ENCODE measurements at places on chromosomes 1 and 21.
A peak's percentile ranks its signal among the peaks of the same experiment; 100 is the strongest.

DNA sequence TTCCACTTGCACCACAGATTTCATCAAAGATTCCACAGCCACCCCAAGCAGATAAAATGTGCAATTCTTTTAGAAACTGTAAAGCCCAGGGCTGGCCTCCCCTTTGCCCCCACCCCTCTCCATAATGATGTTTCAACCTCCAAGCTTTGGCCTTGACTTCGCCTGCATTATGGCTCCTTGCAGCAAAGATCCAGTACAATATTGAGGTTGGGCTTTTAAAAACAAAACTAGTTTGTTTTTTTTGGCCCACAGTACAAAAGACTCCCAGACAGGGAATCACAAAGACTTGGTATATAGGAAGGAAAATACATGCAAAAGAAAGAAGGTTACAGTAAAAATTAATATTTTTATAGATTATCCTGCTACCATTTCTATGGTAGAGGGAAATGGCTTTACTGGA, 356.5 kb upstream of the PTBP2 start:
- DNase-seq = no peak

DNA sequence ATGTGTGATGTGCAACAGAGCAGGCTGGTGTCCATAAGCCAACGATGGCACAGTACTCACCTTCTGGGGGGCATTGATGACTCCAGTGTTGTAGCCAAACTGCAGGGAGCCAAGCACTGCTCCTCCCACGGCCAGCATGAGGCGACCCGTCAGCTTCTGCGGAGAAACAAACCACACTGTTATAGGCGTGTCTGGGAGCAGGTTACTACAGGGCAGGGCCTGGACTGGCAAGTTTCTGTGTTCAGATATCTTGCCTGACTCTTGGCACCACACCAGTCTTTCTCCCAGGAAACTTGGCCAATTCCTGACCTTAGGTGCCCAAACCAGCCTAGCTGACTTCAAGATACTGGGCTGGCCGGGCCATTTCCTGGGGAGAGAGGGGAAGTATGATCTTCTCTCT, 15.5 kb downstream of the SLC2A1 start:
- DNase-seq = no peak

DNA sequence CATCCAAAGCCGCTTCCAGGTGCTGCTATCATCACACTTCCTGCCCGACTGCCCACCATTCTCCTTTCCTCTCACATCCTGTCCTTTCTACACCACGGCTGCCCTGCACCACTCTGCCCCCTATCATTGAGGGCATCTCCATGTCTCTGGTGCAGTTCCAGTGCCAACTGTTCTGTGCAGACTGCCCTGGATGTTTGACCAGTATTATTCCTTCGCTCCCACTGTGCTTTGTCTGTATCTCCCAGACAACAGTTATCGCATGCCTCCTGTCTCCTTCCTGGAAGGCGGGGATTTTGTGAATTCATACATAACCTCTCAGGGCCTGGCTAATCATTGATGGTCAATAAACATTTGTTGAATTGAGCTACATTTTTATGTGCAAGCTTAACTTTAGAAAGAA, 63.6 kb upstream of the GNG12 start:
- no peak for DNase-seq

- no peak for DNase-seq
Observed at GRCh38 chr1:29412591-29412990, 176.3 kb downstream of the PTPRU start.

DNA sequence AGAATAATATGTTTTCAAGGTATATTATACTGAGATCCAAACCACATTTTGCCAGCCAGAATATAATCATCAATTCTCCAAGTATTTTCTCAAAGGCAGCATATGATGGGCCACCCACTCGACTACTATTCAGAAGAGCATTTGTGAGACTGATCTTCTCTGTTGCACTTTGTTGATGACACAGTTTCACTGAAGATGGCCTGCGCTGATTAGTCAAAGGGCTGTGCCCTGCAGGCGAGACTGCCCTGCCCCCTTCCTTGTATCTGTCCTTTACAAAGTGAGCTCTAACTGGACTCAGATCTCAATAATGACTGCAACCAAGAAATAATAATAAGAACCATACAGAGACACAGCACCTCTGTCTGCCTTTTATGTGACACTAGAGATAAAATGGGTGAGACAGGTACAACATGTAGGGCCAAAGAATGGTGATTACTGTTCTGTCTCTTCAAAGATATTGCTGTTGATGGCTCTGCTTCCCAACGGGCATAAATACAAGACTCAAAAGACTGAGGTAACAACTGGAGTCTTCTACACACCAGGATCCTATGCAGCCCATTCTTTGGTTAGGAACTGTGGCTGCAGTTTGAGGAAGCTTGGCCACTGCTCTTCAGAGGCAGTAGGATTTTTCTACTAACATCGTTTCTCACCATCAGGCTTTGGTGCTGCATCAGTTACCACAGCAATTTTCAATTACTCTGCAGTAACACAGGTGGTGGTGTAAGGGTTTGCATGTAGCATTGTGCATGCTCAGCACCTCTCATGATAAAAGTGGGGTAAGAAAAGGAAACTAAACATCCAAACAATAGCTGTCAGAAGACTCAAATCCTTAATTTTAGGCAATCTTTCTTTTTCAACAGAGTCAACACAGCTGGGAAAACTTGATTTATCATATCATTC, 481.1 kb downstream of the PTBP2 start:
- peak; percentile 7 for DNase-seq

DNA sequence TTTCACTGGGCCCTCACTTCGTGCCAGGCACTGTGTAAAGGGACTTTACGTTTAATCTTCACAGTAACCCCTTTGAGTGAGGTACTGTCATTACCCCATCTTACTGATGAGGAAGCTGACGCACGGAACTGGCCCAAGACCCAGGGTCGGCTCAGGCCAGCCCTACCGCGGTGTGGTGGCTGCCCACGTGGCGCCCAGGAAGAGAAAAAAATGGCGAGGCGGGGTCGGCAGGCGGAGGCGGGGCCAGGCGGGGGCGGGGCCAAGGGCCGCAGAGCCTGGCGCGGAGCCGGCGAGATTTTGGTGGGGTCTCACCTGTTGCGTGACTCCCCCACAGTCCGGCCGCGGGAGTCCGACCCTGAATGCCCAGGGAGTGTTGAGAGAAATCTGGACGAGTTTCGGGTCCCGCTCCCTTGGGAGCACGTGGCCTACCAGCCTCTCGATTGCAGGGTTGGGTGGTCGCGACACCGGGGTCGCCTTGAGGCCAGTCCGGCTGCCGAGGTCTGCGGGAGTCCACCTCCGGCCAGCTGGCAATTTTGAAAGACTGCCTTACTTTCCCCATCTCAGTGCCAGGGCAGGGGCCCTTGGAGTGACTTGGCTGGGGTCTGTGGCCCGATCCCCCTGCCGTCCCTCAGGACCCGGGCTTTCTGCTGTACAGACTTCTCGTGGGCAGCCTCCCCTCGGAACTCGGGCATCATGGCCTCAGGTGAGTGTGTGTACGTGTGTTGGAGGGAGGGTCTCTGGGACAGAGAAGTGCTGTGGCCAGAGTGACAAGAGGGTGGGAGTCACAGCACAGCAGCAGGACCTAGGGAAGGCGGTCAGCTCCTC, at the start of the genes AMPD2 and GNAT2:
AMPD2 (plus strand) TSS at position 262 of the 825 bp plus-strand sequence. CDS start 1,339 bp downstream, outside the sequence.
GNAT2 (minus strand) TSS at position 41 of the 825 bp plus-strand sequence. CDS start 6,746 bp downstream, outside the sequence.
- no peak for DNase-seq
